Stimulated activated CD4-positive, alpha-beta T cell treated with anti-CD3 and anti-CD28 coated beads, TNF-alpha, amount 100 ng/mL, for 4 hours (primary cell): ENCODE measurements at places on chromosomes 12 and 14.

DNA sequence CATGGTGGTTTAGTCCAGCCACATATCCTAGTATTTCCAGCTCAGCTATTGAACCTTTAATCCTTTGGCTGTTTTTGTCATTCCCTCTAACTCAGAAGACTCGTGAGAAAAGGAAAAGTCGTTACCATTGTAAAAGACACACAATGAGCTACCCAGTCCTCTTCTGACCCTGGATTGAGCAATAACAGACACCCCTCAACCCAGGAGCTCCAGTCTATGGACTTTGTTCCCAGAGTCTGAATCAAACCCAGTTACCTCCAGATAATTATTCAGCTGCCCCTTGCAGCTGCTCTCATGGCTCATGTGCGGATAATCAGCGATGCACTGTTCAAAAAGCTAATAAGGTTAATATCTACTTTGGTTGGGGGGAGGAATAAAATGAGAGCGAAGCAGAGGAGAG, 402.4 kb downstream of the BTG1 start:
- no peak for DNase-seq

GRCh38 chr12:62466018-62466593, 520 bp upstream of the MON2 start:
- DNase-seq = no peak

DNA sequence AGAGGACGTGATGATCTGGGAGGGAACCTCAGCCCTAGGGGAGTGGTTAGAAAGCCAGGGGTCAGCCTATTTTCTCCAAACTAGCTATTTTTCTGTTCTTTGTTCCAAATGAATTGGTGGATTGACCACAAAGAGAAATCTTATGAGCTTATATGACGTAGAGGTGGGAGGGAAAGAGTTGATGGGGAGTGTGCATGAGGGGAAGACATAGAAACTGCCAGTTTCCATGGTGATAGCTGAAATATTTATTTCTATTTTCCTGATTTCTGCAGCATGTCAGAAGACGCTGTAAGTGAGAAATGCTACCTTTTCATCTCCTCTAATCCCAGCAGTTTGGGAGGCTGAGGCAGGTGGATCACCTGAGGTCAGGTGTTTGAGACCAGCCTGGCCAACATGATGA, 51.4 kb upstream of the CISTR start:
- DNase-seq = no peak

DNA sequence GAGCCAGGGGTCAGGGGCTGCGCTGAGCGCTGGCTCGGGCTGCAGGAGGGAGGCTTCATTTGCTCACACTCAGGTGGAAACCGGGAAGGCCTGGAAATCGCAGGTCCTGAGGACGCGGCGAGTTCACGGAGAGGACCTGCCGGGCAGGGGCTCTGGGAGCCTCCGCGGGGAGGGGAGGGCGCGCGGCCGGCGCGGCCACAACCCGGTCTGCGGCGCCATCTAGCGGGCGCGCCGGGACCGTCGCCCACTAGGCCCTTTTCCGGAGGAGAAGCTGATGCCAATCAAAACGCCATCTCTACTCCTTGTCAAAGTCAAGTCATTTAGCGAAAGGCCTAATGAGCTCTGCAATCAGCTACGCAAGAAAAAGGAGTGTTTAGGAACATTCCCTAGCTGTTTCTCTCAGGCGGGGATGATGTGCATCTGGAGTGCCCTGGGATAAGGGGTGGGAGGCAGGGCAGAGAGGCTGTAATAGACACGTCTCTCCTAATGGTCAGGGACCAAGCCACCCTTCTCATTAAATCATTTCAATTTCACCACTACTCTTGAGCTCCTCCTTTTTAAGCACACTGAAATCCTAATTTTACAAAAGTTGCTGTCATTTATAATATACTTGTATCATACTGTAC, 885.8 kb upstream of the TMEM132C start:
- DNase-seq = no peak

DNA sequence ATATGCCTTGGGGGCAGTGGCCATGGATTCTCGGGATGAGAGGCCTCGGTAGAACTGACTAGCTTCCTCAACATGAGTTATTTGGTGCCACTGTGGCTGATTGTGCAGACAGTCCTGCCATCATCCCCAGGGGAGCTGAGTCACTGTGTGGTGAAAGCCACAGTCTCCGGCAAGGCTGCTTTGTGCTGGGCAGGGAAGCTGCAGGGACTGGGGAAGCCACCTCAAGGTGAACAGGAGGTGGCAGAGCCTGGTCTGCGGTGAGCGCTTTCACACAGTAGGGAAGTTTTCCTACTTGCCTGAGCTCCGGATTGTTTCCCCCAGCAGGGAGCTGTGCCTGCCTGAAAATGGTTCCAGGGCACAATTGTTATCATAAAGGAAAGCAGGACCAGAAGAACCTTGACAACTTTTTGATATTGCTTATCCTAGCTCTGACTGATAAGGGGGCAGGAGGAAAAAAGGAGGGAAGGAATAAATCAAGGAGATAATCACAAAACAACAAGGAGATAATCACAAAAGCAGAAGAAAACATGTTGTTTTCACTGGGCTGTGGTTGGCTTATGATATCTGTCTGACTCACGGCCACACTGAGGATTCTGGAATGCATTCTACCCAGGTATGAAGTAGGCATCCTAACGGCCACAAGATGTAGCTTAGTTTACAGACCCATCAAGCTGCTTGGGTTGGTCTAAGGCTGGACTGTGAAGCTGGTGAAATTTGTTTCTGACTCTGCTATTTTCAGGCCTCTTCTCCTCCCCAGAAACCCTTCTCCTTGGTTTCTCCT, 32.2 kb upstream of the GNG2 start:
- peak; percentile 48 for DNase-seq

GRCh38 chr14:105857220-105857825, 330.9 kb downstream of the TMEM121 start:
- no peak for DNase-seq

DNA sequence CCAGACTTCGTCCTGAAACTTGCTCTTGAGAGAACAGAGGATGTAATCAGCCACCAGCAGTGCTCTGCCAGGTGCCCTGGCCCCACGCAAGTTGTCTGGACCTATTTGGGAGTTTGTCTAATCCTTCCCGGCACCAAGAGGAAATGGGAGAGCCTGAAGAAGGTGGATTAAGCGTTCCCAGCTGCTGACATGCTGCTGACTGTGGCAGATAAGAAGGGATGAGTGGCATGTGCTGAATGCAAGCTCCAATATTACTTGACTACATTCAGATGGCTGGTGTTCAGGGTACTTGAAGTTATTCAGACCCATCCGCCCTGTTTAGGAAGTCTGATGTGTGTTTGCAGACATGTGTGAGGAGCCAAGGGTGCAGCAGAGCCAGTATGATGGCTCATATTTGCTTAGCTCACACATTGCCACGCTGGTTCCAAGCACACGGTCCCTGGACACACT, 440.6 kb upstream of the CCDC196 start:
- no peak for DNase-seq
